ENCODE measurements at places on chromosomes 2 and 18. TPM values are rescaled to one million over a fixed set of nuclear protein-coding genes. Genes with fewer than 3 reads are reported as not detected.

The EMILIN1 gene
- total RNA-seq = 0.46 TPM

The TMEM185B gene
- 17.3 TPM for total RNA-seq

The CRYBA2 gene
- not detected for total RNA-seq

The SERPINB5 gene
- total RNA-seq = not detected

The ARL4C gene
- 32.8 TPM for total RNA-seq

The FSIP2 gene
- 0.28 TPM for total RNA-seq

The TUBB6 gene
- total RNA-seq = 5.4 TPM

The CHAC2 gene
- total RNA-seq = 17.4 TPM

The VAMP8 gene
- 106 TPM for total RNA-seq
